Fibroblast of pulmonary artery (primary cell): ENCODE measurements at places on chromosomes 3 and 15.

DNA sequence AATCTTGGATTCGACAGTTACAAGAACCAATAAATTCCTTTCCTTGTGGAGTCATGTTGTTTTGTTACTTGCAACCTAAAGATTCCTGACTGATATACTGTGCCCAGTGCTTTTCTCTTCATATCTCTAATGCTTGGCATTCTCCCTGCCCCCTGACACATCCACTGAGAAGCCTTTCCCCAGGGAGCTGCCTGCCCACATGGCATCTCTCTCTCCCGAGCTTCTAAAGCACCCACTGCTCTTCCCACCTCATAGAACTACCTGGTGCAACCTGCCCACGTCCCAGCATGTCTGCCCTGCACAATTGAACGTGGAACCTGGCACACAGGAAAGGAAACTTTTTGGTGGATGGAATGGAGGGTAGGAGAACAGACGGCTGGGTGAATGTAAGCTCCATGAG is 6.8 kb downstream of the CYP8B1 start:
- no peak for DNase-seq

GRCh38 chr15:98774756-98775497 is 126.6 kb downstream of the IGF1R start:
- DNase-seq, result no peak

GRCh38 chr3:188220097-188220788 is 66.3 kb downstream of the LPP start:
- DNase-seq, result peak; percentile 50

GRCh38 chr3:186938716-186939115 is 8.4 kb downstream of the ST6GAL1 start:
- DNase-seq, result peak; percentile 82

DNA sequence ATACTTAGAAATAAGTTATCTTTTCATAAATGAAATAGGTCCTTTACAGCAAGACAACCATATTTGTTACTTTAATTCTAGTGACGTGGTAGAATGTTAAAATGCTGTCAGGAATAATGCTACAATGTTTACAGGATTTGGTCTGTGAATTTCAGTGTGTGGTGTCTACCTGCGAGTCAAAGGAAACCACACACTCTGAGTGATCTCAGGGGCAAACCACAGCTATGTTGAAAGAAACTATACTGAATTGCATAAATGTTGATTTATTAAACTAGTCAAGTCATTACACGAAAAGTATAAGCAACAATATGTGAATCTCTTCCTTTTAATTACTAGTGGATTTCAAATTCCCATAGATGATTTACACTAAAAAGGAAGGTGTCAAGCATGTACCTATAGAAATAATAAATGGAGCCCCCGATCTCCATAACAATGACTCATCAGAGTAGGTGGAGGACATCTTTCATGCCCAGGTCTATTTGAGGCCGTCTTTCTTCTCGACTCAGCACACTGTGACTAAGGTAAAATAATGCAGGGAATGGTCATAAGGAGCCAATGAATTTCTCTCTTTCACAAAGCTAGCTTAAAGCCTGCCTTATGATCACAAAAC is 463.0 kb downstream of the ERC2 start:
- no peak for DNase-seq

GRCh38 chr3:187673012-187673411 is 2.8 kb upstream of the SST start:
- DNase-seq, result no peak

DNA sequence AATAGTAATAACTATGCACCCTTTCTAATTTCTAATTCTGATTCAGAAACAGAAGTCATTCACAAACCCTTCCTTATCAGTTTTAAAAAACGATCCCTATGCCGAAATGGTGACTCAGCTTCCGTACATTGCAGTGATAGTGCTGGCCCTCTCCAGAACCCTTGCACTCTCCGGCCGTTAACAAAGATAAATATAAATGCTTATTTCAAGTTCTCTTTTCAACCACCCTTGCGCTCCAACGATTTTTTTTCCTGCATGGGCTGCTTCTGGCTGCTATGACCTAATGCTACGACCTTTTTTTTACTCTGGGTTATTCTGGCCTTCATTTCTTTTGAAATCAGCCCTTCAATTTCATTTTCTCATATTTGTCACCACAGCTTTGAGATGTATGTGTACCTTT is 646.2 kb downstream of the NTRK3 start:
- DNase-seq, result peak; percentile 77
